Heart right ventricle (tissue), 16 donors: ENCODE measurements at places on chromosomes 2 and 18. TPM values are rescaled to one million over a fixed set of nuclear protein-coding genes. Genes with fewer than 3 reads are reported as not detected.

Gene KCMF1
- total RNA-seq: 78.1 TPM

Gene FAM124B
- 0.86 TPM for total RNA-seq

Gene LIMS3
- total RNA-seq: 4.1 TPM

Gene ANKRD53
- total RNA-seq: 0.18 TPM

Gene CAPN13
- not detected for total RNA-seq

Gene TGFA
- 0.54 TPM for total RNA-seq

Gene PIEZO2
- total RNA-seq: 0.11 TPM

Gene NETO1
- not detected for total RNA-seq

Gene LIPT1
- total RNA-seq: 9.3 TPM

DNA sequence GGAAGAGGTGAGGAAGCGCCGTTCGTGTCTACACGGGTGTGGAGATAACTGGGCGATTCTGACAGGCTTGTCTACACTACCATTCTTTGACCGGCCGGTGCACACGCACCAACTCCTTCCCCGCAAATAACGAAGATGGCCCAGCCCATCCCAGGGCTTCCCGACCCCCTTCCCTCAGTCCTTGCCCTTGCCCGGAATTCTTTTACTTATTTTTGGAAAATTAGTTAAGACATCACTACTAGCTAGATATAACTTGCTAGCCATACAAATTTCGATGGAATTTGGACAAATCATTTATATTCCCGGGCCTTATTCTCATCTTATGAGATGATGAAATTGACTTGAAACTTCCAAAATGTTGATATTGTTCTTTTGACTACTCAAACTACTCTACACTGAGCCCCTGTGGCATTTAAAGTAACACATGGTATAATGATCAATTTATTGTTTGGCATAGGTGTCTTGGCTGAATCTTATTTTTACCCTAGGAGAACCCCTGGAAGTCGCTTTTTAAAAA is 1.3 kb downstream of the ERICH2 start:
- peak overlapping the region; percentile 75 for H3K4me3 ChIP-seq
- peak overlapping the region; percentile 28 for H3K27ac ChIP-seq
- H3K27me3 ChIP-seq: peaks cover 17% of the 10 kb centered on the region
- H3K36me3 ChIP-seq: no peaks in the 10 kb centered on the region

DNA sequence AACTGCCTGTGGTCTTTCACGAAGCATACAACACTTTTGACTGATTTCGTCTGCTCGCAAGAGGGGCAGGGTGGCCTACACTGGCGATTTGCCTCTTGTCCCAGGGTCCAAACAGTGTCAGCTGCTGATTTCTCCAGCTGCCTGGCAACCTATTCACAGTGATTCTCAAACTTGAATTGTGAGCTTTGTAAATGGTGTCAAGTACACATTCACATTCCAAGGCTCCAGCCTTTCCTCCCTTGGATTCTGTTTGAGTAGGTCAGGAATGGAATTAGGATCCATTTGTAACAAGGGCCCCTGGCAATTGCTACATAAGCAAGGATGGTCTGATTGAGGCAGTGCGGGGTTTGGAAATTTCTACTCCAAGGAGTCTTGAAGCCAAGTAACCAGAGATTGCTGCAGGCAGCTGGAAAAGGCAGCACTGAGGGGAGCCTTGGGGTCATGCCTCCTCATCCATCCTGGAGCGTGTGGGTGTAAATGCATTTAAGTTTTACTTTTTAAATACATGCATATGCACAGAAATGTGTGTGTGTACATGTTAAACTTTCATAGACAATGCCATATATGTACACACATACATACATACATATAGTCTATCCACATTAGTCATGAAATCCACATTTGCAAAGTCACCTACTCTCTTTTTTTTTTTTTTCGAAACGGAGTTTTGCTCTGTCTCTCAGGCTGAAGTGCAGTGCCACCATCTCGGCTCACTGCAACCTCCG is 86.8 kb upstream of the UXS1 start:
- H3K4me1 ChIP-seq: no peaks in the 10 kb centered on the region
- DNase-seq: no peak

GRCh38 chr2:119206201-119206600 is 17.4 kb upstream of the STEAP3 start:
- H3K4me1 ChIP-seq: no peaks in the 10 kb centered on the region
- no peak overlapping the region for H3K4me3 ChIP-seq
- H3K27me3 ChIP-seq: no peaks in the 10 kb centered on the region
- DNase-seq: no peak
- H3K27ac ChIP-seq: no peak overlapping the region
- H3K36me3 ChIP-seq: no peaks in the 10 kb centered on the region

DNA sequence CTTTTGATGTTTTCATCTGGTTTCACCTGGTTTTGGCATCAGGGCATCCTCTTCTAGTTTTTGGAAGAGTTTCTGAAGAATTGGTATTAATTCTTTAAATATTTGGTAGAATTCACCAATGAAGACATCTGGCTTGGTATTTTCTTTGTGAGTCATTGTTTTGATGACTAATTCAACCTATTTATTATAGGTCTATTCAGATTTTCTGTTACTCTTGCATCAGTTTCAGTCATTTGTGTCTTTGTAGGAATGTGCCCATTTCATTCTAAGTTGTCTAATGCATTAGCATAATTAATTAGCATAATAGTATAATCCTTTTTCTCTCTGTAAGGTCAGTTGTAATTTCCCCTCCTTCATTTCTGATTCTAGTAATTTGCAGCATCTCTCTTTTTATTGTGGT is 8.0 kb downstream of the GNLY start:
- no peak overlapping the region for H3K27ac ChIP-seq
- no peak for DNase-seq
- no peak overlapping the region for H3K4me3 ChIP-seq
- H3K27me3 ChIP-seq: no peaks in the 10 kb centered on the region
- H3K4me1 ChIP-seq: no peaks in the 10 kb centered on the region

GRCh38 chr2:36564377-36564930 is 33.5 kb downstream of the FEZ2 start:
- no peaks in the 10 kb centered on the region for H3K27me3 ChIP-seq
- peaks cover 39% of the 10 kb centered on the region for H3K36me3 ChIP-seq
- peaks cover 11% of the 10 kb centered on the region for H3K4me1 ChIP-seq
- H3K27ac ChIP-seq: peak overlapping the region; percentile 34
- H3K4me3 ChIP-seq: no peak overlapping the region

- H3K4me3 ChIP-seq: no peak overlapping the region
Observed at GRCh38 chr18:42807887-42808286, 307.6 kb downstream of the RIT2 start.

DNA sequence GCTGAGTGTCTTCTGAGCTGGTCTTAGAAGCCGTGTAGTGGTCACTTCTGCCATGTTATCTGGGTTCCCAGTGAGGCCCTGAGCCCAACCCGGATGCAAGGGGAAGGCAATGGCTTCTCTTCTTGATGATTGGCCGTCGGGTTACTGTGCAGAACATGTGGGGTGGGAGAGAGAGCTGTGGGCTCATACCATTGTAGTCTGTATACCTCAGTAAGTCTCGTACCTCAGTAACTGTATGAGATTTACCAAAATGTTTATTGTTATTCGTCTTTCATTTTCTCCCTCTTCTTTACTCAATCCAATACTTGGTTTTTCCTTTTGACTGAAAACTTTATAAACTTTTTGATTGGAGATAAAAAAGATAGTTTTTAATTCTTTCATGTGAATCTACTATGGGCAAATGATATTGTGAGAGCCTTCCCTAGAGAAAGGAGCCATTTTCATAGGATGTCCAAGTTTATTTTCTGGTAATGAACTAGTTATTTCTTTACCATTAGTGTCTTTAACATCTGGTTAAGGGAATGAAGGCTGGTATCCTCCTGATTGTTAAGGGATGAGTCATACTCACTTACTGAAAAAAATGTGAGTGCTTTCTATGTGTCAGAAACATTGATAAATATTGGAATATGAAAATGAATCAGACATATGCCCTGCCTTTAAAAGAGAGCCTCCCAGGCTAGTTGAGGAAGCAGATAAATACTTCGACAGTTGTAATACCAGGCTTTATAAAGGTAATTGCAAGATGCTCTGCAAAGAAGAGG is 129.9 kb downstream of the PRPF40A start:
- no peaks in the 10 kb centered on the region for H3K27me3 ChIP-seq
- no peak overlapping the region for H3K4me3 ChIP-seq
- H3K4me1 ChIP-seq: no peaks in the 10 kb centered on the region
- H3K27ac ChIP-seq: no peak overlapping the region
- DNase-seq: no peak

- no peak overlapping the region for H3K27ac ChIP-seq
- H3K36me3 ChIP-seq: no peaks in the 10 kb centered on the region
- H3K27me3 ChIP-seq: no peaks in the 10 kb centered on the region
- no peak for DNase-seq
- H3K4me1 ChIP-seq: no peaks in the 10 kb centered on the region
- no peak overlapping the region for H3K4me3 ChIP-seq
Observed at GRCh38 chr18:40708726-40709125, 1246.3 kb upstream of the PIK3C3 start.

GRCh38 chr2:120503793-120504571 is 158.0 kb downstream of the INHBB start:
- H3K4me3 ChIP-seq: no peak overlapping the region
- peaks cover 19% of the 10 kb centered on the region for H3K4me1 ChIP-seq
- H3K27me3 ChIP-seq: no peaks in the 10 kb centered on the region
- peak; percentile 73 for DNase-seq
- H3K27ac ChIP-seq: peak overlapping the region; percentile 62

DNA sequence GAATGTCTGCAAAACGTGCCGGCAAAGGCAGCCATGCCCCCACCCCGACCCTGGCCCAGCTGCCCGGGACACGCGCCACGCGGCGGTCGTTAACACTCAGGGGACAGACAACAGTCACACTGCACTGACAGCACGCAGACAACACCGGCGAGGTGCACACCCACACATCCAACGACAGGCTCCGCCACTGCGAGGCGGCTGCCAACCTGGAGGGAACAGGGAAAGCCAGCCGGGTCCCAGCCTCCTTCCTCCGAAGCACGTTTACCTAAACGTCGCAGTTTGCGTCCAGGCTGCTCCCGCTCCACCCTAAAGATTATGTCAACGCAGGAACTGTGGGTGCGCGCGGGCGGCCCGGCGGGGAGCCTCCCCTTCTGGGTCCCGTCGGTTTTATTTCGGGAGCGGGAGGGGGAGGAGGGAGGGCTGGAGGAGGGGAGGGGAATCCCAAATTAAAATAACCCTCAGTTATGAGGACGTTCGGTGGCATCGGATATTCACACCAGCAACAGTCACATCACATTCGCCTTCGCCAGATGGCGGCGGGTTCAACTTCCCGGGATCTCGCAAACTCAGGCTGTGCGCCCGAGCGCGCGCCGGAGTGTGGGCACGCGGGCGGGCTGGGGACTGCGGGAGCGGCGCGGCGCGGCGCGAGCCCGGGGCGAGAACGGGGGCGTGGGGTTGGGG is 644 bp downstream of the PTGR3 start:
- DNase-seq: peak; percentile 58
- H3K4me1 ChIP-seq: peaks cover 59% of the 10 kb centered on the region
- H3K27ac ChIP-seq: peak overlapping the region; percentile 99
- no peaks in the 10 kb centered on the region for H3K36me3 ChIP-seq

- no peaks in the 10 kb centered on the region for H3K4me1 ChIP-seq
- H3K27me3 ChIP-seq: no peaks in the 10 kb centered on the region
- H3K27ac ChIP-seq: no peak overlapping the region
- no peak for DNase-seq
Observed at GRCh38 chr2:220162320-220162719, 534.9 kb downstream of the SLC4A3 start.

GRCh38 chr2:182078988-182079602 is 93.4 kb downstream of the PPP1R1C start:
- no peaks in the 10 kb centered on the region for H3K27me3 ChIP-seq
- no peak overlapping the region for H3K4me3 ChIP-seq

- no peaks in the 10 kb centered on the region for H3K27me3 ChIP-seq
- H3K36me3 ChIP-seq: no peaks in the 10 kb centered on the region
- DNase-seq: no peak
- H3K27ac ChIP-seq: no peak overlapping the region
- H3K4me3 ChIP-seq: no peak overlapping the region
Observed at GRCh38 chr2:185222311-185222710, 516.3 kb upstream of the FSIP2 start.

DNA sequence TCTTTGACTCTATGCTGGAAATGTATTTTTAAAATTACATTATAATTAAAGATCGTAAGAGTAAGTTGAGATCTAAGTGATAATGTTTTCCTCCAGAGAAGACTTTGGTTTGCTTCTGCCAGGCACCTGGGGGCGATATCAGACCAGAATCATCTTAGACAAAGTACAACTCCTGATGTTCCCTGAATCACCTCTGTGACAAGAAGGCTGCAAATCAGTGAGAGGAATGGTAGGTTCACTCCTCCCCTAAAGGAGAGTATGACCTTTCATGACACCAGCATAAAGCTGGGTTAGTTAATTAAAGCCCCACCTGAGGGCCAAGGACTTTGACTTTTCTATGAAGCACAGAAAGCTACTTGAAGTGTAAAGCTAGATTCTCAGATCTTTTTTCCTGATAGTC is 114.4 kb upstream of the DTNA start:
- peak overlapping the region; percentile 51 for H3K4me3 ChIP-seq
- peaks cover 3% of the 10 kb centered on the region for H3K4me1 ChIP-seq
- H3K27me3 ChIP-seq: no peaks in the 10 kb centered on the region
- H3K27ac ChIP-seq: peak overlapping the region; percentile 72

- no peak overlapping the region for H3K4me3 ChIP-seq
- no peak overlapping the region for H3K27ac ChIP-seq
- no peak for DNase-seq
- no peaks in the 10 kb centered on the region for H3K36me3 ChIP-seq
- H3K4me1 ChIP-seq: no peaks in the 10 kb centered on the region
Observed at GRCh38 chr2:117470311-117471095, 344.0 kb upstream of the DDX18 start.

GRCh38 chr2:218710334-218710686 is 325 bp upstream of the TTLL4 start:
- no peak overlapping the region for H3K27ac ChIP-seq
- DNase-seq: no peak
- no peaks in the 10 kb centered on the region for H3K27me3 ChIP-seq
- H3K36me3 ChIP-seq: no peaks in the 10 kb centered on the region
- H3K4me1 ChIP-seq: peaks cover 12% of the 10 kb centered on the region

GRCh38 chr2:15677141-15677843 is 85.6 kb downstream of the DDX1 start:
- no peak overlapping the region for H3K27ac ChIP-seq
- no peak overlapping the region for H3K4me3 ChIP-seq
- H3K36me3 ChIP-seq: no peaks in the 10 kb centered on the region
- H3K27me3 ChIP-seq: no peaks in the 10 kb centered on the region
- H3K4me1 ChIP-seq: peaks cover 9% of the 10 kb centered on the region
- no peak for DNase-seq

GRCh38 chr18:55999641-56000040 is 411.6 kb upstream of the TCF4 start:
- peaks cover 28% of the 10 kb centered on the region for H3K4me1 ChIP-seq
- no peak overlapping the region for H3K27ac ChIP-seq
- no peak overlapping the region for H3K4me3 ChIP-seq
- no peak for DNase-seq
- no peaks in the 10 kb centered on the region for H3K27me3 ChIP-seq
- H3K36me3 ChIP-seq: no peaks in the 10 kb centered on the region
